ENCODE measurements at places on chromosomes 6 and 20. TPM values are rescaled to one million over a fixed set of nuclear protein-coding genes. Genes with fewer than 3 reads are reported as not detected.

GRCh38 chr6:170024940-170025339 is 265.9 kb downstream of the DLL1 start:
- DNase-seq: no peak

DNA sequence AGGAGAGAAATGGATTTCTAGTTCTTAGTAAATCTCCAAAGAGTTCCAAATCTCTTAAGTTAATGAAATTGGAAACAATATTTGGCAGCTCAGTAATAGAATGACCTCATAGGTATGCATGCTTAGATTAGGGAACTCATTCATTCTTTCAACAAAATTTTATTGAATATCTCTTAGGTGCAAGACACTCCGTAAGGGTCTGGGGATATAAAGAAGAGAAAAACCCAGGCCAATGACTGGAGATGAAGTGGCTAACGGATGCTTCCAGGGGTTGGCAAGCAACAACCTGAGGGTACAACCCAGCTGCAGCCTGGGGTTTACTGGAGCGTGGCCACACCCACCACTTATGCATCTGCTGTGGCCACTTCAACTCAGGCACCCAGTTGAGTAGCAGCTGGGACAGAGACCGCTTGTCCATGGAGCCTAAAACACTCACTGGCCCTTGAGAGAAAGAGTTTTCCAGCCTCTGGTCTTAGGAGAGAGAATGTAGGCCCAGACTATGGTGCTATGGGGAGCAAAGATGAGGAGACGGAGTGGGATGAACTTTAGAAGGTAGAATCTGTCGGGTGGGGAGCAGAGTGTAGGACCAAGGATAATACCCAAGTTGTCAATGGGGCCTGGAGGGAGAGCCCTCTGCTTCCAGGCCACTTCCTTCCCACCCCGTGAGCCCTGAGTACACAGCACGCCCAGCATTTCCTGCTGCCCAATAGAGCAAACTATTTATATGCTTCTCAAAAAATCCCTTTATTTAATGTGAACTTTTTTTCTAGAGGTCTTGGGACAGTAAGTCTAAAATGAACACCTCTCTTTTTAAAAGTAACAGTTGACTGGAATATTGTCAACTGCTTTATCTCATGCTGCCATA is 46.8 kb upstream of the PXDC1 start:
- no peak for DNase-seq

DNA sequence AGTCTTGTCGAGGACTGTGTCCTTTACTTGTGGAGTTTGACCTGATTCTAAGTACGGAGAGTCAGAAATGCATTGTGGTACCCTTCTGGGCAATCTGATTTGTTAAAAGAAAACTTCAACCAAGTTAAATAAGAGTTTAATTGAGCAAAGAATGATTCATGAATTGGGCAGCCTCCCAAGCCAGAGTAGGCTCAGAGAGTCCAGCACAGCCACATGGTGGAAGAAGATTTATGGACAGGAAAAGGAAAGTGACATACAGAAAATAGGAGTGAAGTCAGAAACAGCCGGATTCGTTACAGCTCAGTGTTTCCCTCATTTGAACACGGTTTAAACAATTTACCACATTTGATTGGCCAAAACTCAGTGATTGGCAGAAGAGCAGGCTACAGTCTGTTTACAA is 329.2 kb downstream of the DHX35 start:
- DNase-seq: no peak

DNA sequence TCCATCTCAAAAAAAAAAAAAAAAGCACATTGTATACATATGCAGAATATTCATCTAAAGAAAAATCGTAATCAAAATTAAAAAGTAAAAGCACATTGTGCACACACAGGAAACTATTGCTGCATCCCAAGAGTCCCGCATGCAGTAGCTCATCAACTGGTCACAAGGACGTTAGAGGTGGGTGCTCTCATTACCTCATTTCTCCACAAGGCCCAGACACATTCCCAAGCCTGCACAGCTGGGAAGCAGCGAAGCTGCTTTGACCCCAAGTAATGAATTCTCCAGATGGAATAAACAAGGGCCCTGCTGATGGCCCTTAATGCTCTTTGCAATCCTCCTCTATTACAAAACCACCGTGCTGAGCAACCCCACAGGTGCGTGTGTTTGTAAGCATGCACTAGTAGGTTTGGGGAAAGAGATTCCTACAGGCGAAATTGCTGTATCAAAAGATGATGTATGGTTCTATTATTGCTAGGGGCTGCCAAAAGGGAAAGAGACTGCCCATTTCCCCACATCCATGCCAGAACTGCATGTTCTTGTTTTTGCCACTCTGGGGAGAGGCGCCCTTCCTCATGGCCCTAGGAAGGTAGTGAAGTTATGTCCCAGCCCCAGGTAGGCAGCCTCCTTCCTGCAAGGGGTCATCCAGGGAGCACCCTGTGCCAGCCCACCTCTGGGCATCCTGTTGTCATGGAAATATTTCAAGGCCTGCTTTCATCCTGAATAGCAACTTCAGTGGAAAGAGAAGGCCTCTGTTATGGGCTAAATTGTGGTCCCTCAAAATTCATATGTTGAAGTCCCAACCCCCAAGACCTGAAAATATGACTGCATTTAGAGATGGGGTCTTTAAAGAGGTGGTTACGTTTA is 34.6 kb upstream of the PTGIS start:
- DNase-seq: no peak

Gene EFHC1
- 10.4 TPM for total RNA-seq

Gene PKIG
- 50.1 TPM for total RNA-seq

Gene GRM1
- not detected for total RNA-seq

DNA sequence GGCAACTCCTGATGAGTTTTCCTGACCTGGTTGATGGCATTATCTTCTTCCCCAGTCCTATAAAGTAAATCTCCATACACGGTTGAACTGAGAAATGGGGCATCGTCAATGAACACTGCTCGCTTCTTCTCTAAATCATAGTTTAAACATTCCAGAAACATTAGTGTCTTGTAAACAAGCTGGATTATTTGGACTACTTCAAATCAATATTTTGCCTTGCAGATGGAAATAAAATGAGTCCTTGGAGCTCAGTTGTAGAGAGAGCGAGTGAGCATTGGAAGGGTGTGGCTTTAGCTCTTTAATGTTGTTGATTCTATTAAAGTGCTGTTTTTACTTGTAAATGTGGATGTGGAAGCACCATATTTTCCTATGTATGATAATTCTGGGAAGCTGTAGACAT is 18.4 kb downstream of the C6orf89 start:
- DNase-seq: no peak

GRCh38 chr6:29965873-29966601 is 23.7 kb downstream of the HLA-A start:
- peak; percentile 94 for DNase-seq

Data from mesenteric fat pad (tissue), 1 donor.